GM12878 (cell line): ENCODE measurements at places on chromosomes 11 and 22. TPM values are rescaled to one million over a fixed set of nuclear protein-coding genes. Genes with fewer than 3 reads are reported as not detected.

DNA sequence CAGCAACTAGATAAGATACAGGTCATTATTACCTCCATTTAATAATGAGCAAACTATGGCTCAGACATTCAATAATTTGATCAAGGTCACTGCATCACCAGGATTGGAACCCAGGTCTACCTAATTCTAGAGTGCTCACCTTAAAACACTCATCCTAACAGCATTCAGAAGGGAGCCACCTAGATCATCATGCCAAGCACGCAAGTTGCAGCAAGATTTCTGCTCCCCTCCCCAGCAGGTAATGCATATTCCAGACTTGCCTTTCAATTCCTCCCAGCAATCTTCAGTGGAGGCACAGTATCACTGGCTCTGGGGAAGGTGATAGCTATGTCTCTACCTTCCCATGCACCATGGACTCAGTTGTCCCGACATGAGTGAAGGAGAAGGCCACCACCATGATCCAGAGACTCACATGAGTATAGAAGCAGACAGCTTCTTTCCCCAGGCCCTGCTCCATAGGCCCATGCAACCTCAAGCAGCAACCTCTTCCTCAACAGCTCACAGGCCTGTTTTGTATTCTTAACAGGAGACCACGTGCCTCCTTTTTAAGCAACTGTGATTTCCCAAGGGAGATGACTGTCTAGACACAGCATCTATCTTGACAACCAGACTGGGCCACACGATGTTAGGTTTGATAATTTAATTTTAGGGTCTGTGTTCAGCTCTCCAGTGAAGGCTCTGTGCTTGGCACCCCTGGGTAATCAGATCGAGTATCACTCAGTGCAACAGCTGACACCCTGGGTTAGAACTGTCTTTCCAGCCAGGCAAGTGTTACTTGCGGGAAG lies 36.4 kb downstream of the RAB30 start:
- DNase-seq = no peak

DNA sequence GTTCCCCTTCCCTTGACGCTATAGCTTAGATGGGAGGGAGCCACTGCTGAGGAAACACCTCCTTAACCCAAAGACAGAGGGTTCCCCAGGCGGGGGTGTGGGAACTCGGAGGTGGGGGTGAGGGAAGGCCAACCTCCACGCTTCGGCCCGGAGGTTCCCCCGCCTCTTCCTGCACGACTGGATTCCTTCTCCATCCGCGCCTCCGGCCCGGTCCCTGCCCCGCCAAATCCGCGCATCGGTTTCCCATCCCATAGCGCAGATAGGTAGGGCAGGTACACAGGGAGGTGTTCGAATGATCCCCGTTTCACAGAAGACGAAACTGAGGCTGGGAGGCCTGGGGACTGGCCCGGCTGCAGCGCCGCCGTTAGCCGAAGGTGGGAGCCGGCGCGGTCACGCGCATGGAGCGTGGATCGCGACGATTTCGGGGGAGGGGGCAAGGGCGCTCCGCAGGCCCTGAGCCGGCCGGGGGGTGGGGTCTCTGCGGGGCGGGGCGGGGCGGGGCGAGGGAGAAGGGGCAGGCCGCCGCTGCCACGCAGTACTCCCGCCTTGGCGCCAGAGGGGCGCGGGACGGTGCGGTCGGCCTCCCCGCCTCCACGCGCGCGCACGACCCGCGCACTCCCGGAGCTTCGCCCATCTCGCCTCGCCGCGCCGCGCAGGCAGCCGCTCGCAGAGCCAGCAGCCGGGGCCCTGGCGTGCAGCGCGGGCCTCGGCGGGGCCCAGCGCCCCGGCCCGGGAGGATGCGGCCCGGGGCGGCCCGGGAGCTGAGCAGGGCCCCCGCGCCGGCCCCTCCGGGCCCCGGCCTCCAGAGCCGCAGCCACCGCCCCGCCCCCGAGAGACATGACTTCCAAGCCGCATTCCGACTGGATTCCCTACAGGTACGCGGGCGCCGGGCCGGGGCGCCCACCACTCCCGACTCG lies at the start of gene TUB:
TUB (plus strand) TSS at position 538 of the 917 bp plus-strand sequence; CDS start at position 838, 300 bp downstream.
- DNase-seq = no peak

Gene MRGPRX1
- total RNA-seq = not detected in 2 replicates

DNA sequence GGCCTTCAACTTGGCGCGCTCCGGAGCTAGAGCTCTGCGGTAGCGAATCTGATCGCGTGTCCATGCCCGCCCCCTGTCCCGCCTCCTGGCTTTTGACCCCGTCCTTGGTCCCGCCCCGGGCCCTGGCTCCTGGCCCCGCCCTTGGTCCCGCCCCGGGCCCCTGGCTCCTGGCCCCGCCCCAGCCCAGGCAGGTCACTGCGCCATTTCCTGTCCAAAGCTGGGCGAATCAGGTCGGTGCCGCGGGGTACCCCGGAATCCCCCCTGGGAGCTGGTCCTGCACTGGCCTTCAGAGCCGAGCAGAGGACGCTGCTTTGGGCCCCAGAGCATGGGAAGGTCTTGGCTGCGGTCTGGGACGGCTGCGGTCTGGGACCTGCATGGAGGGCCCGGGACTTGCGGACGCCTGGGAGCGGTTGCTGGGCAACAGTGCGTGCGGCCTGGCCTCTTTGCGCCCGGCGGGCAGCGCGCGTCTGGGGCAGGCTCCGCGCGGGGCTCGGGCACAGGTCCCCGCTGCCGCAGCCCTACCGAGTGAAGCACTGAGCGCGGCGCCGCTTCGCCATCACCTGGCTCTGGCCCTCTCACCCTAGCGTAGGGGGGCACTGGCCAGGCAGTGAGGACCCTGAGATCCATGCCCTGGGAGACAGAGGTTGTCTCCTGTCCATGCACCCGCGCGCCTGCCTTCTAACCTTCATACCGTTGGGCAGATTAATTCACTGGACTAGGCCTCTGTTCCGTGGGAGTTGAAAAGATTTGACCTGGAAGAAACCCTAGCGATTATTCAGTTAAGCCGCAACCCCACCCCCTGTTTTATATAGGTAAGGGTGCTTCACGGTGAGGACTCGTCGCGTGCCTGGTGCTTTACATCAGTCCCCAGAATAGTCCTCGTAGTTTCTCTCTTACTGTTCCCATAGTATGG lies at the start of gene TTC12:
TTC12 (plus strand) TSS at position 195 of the 913 bp plus-strand sequence. CDS start 1,675 bp downstream, outside the sequence.
- peak; percentile 64 for DNase-seq

DNA sequence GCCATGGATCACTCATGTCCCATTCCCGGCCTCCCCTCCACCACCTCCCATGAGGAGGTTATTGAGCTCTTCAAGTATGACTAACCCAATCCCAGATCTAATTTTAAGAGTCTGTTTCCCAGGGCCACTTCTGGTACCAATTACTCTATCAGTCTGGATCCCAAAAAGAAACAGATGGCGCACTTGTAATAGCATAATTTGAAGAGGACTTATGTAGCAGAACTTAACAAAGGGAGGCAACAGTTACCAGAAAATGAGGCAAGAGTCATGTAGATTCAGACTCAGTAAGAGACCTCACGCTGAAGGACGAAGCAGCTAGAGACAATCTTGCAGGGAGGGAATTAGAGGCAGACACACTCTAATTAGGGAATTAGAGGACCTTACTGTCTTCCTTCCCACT lies 46.9 kb downstream of the DDX6 start:
- no peak for DNase-seq

DNA sequence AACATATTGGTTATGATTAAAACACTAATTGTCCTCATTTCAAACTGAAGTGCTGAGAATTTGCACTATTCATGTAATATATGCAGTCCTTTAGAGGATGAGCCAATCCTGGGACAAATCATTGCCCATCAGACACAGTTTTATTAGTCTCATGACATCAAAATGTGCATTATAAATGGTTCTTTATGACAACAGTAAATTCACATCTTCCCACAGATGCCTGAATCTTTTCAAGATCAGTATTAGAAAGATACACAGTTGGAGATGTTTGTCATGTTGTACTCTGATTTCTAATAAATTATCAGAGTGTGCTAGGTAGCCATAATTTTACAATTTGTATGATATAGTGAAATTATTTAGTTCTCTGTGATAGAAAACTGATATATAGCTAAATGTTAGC lies 813.5 kb downstream of the FAM181B start:
- no peak for DNase-seq

DNA sequence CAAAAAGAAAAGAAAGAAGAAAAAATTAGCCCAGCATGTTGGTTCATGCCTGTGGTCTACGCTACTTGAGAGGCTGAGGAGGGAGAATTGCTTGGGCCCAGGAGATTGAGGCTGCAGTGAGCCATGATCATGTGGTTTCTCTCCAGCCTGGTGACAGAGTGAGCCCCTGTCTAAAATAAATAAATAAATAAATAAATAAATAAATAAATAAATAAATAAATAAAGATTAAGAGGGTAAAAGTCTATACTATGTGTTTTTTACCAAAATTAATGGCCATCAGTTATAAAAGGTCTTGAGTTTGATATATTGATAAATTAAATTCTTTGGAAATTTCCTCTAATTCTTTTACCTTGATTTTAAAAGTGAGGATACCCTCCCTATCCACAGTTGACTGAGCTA lies 25.2 kb upstream of the DEPDC7 start:
- DNase-seq = no peak

GRCh38 chr11:20729597-20730105 lies 60.3 kb downstream of the NELL1 start:
- no peak for DNase-seq

Gene IRAG1
- total RNA-seq = 0.03 and 0.40 TPM in 2 replicates

DNA sequence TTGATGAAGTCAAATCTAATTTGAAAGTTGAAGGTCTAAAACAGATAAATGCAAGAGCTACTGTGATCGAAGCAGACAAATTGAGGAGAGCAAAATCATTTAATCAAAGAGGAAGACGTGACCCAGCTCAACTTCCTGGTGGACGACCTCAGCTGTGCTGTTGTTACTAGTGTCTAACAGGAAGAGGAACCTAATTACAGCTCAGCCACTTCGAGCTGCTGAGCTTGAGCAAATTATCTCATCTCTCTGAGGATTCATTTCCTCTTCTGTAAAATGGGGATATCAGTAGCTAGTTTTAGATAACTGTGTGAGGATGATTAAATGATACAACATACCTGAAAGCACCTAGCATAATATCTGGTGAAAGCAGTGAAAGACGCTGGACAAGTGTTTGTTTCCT lies 48.6 kb upstream of the OLFML1 start:
- no peak for DNase-seq

DNA sequence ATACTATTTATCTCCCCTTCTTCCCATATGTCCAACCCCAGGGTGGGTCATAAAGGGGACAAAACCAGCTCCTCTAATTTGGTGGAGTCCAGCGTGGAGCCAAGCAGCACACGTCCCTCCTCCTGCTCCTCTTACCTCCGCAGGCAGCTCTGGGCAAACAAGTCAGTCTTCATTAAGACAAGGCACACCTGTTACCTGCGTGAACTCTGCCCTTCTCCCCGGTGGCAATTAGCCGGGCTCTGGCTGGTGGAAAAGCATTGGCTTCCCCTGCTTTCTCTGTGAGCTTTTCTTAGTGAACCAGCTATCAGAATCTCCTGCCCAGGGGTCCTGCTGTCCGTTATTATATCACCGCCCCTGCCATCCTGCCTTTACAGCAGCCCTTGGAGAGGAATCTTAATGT lies 418.7 kb upstream of the CADM1 start:
- DNase-seq = no peak

GRCh38 chr11:69368119-69368880 lies 74.3 kb downstream of the MYEOV start:
- DNase-seq = no peak

Gene GRM5
- not detected in 2 replicates for total RNA-seq

Gene LRRC74B
- total RNA-seq = not detected in 2 replicates

- DNase-seq = no peak
Measured at GRCh38 chr22:46054091-46055073, 77.4 kb upstream of the WNT7B start.

GRCh38 chr11:76574406-76574805 lies 96.1 kb downstream of the LRRC32 start:
- DNase-seq = no peak

- DNase-seq = no peak
Measured at GRCh38 chr22:24008022-24008283, 2.7 kb upstream of the GSTT4 start.

GRCh38 chr11:26626346-26626745 lies 54.3 kb upstream of the MUC15 start:
- DNase-seq = no peak

GRCh38 chr11:73662445-73663157 lies 16.2 kb downstream of the PLEKHB1 start:
- DNase-seq = no peak

GRCh38 chr11:22798901-22799300 lies 30.7 kb downstream of the SVIP start:
- no peak for DNase-seq

DNA sequence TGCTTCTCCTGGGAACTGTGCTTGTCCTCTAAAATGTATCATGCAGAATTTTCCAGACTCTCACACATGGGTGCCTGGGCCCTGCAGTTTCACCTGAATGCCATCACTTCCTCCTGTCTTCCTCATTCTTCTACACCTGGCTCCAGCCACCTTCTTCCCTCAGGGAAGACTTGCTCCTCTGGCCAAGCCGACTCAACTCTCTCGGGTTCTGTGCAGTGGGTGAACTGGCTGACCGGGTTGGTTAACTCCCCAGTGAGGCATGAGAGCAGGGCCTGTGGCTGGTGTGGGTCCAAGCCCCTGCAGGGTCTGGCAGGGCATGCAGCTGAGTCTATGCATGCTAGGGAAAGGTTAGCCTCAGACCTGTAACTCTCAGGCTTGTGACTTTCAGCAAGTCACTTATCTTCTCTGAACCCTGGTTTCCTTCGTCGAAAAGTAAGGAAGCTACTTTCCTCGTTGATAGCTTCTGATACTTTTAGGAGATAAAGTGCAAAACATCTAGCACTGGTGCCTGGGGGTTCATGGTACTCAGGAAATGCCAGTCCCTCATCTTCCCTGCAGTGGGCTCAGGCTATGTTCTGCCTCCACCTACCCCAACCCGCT lies 11.9 kb downstream of the CD82 start:
- DNase-seq = no peak

Gene MPZL2
- total RNA-seq = 3.2 and 4.4 TPM in 2 replicates

DNA sequence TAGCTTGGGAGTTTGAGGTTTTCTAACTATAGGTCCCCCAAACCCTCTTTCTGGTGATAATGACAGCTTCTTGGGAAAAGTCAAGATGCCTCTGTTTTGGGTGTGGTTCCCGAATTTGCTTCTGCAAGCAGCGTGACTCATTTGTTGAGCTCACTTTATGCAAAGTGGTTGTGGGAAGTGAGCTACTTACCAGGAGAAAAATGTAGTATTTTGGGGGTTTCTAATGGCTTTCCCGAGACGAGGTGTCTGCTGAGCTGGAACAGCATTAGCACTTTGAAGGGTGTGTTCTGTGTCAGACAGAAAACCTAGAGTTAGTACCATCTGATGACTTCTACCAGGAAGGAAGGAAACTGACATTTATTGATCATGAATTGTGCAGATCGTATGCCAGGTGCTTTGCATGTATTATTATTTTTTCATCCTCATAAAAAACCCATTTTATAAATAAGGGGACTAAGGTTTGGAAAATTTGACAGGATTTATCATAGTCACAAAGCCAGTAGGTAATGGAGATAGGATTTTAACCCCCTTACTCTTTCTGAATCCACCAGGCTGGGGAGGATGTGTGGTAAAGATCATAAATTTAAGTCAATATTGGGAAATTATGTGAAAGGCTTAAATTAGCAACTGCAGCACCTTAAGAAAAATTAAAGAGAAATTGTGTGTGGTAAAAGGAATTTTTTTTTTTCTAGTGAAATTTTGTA lies 108.8 kb upstream of the CD44 start:
- DNase-seq = peak; percentile 81

GRCh38 chr22:39847477-39847876 lies 46.1 kb downstream of the ENTHD1 start:
- DNase-seq = no peak
